Testis (tissue), 5 donors: ENCODE measurements at places on chromosomes 2 and 18. TPM values are rescaled to one million over a fixed set of nuclear protein-coding genes. Genes with fewer than 3 reads are reported as not detected.

The CHRNG gene
- polyA plus RNA-seq, result 0.26 TPM

GRCh38 chr2:6352247-6352646 lies 513.5 kb downstream of the CMPK2 start:
- H3K4me3 ChIP-seq, result no peak overlapping the region
- no peak overlapping the region for H3K27ac ChIP-seq
- DNase-seq, result no peak
- H3K27me3 ChIP-seq, result no peaks in the 10 kb centered on the region
- no peaks in the 10 kb centered on the region for H3K36me3 ChIP-seq

The ALK gene
- polyA plus RNA-seq, result 3.8 TPM

- no peaks in the 10 kb centered on the region for H3K27me3 ChIP-seq
- no peaks in the 10 kb centered on the region for H3K4me1 ChIP-seq
- DNase-seq, result no peak
- H3K4me3 ChIP-seq, result no peak overlapping the region
Observed at GRCh38 chr2:73822276-73822675, 6.5 kb upstream of the STAMBP start.

GRCh38 chr2:10773821-10774341 lies 38.7 kb downstream of the PDIA6 start:
- no peak overlapping the region for H3K4me3 ChIP-seq
- DNase-seq, result no peak
- no peaks in the 10 kb centered on the region for H3K27me3 ChIP-seq

The NFE2L2 gene
- 72.7 TPM for polyA plus RNA-seq

- DNase-seq, result no peak
- peak overlapping the region; percentile 82 for H3K27ac ChIP-seq
- no peaks in the 10 kb centered on the region for H3K36me3 ChIP-seq
- no peak overlapping the region for H3K4me3 ChIP-seq
- H3K4me1 ChIP-seq, result peaks cover 26% of the 10 kb centered on the region
- no peaks in the 10 kb centered on the region for H3K27me3 ChIP-seq
Observed at GRCh38 chr18:76429262-76430126, 65.5 kb downstream of the ZNF516 start.

GRCh38 chr2:23550553-23550952 lies 165.6 kb downstream of the KLHL29 start:
- H3K27me3 ChIP-seq, result no peaks in the 10 kb centered on the region
- peaks cover 25% of the 10 kb centered on the region for H3K4me1 ChIP-seq
- no peaks in the 10 kb centered on the region for H3K36me3 ChIP-seq
- no peak overlapping the region for H3K27ac ChIP-seq

The OTOF gene
- polyA plus RNA-seq, result 1.6 TPM

The ST8SIA3 gene
- polyA plus RNA-seq, result 2.5 TPM

DNA sequence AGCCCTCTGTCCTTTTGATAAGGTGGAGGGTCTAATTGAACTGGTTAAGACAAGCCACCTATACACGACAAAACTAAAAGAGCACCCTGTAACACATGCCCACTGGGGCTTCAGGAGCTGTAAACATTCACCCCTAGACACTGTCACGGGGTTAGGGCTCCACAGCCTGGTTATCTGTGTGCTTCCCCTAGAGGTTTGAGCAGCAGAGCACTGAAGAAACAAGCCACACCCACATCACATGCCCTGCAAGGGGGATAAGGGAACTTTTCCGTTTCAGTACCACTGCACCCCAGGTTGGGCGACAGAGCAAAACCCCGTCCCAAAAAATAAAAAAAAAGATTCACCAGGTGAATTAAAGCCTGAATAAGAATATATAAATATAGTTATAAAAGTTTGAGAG lies 913.7 kb upstream of the ACVR2A start:
- H3K4me3 ChIP-seq, result no peak overlapping the region
- no peak for DNase-seq
- no peaks in the 10 kb centered on the region for H3K4me1 ChIP-seq
- no peaks in the 10 kb centered on the region for H3K27me3 ChIP-seq

DNA sequence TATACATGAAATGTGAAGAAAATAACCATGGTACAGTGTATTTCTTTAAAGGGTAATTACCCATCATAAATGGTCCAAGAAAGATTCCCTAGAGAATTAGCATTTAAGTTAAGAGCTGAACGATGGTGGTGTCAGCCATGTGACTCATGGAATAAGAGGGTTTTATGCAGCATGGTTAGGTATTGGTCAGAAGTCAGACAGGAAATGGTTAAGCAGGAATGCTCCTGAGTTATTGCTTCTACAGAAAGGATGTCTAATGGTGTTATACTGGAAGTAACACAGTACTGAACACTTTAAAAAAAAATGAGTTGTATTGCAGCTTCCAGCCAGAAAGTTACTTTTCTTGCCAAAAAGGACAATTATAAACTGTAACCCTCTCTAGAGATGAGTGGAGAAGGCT lies 72.7 kb upstream of the UBE2E3 start:
- H3K27me3 ChIP-seq, result no peaks in the 10 kb centered on the region
- no peak overlapping the region for H3K27ac ChIP-seq

The EFR3B gene
- 3.0 TPM for polyA plus RNA-seq

GRCh38 chr18:58861861-58862301 lies 2.8 kb upstream of the ZNF532 start:
- H3K4me3 ChIP-seq, result no peak overlapping the region
- H3K27me3 ChIP-seq, result no peaks in the 10 kb centered on the region
- H3K36me3 ChIP-seq, result no peaks in the 10 kb centered on the region
- DNase-seq, result no peak
- peak overlapping the region; percentile 98 for H3K27ac ChIP-seq

DNA sequence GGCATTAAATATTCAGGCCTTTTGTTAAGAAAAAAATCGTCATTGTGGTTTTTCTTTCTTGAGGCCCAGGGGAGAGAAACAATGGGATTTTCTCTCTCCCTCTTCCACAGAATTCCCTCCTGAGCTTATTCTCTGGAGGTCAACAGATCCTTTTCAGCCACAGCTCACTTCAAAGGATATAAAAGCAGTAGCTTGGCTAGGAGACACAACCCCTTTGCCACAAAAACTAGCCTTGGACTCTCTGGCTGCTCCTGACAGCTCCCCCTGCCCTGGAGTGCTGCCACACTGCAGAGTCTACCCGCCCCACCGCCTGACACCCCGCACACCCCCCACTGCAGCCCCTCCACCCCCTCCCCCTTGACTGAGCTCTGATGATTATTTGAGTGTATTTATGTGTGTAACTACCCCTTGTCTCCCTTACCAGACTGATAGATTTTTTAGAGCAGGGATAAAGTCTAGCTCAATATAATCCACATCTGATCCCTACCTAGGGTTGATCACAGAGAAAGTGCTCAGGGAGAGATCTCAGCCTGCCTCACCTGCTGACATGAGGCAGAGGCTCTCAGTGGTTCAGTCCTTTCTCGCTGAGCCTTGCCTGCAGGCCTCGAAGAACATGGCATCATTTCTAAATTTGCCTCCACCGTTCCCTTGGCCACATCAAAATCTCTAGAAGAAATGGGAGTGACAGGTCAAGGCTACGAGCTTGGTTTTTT lies 132.2 kb upstream of the SP5 start:
- H3K36me3 ChIP-seq, result no peaks in the 10 kb centered on the region
- no peak overlapping the region for H3K4me3 ChIP-seq
- H3K4me1 ChIP-seq, result no peaks in the 10 kb centered on the region
- DNase-seq, result no peak
- no peaks in the 10 kb centered on the region for H3K27me3 ChIP-seq
- H3K27ac ChIP-seq, result no peak overlapping the region

GRCh38 chr18:76801567-76802505 lies 20.5 kb upstream of the ZNF236 start:
- H3K27me3 ChIP-seq, result no peaks in the 10 kb centered on the region
- no peak overlapping the region for H3K27ac ChIP-seq
- peaks cover 9% of the 10 kb centered on the region for H3K4me1 ChIP-seq
- peak; percentile 77 for DNase-seq
- H3K36me3 ChIP-seq, result no peaks in the 10 kb centered on the region
- H3K4me3 ChIP-seq, result peak overlapping the region; percentile 55

GRCh38 chr2:70340075-70340474 lies 38.2 kb upstream of the FAM136A start:
- H3K36me3 ChIP-seq, result no peaks in the 10 kb centered on the region
- H3K27ac ChIP-seq, result no peak overlapping the region
- no peak for DNase-seq

DNA sequence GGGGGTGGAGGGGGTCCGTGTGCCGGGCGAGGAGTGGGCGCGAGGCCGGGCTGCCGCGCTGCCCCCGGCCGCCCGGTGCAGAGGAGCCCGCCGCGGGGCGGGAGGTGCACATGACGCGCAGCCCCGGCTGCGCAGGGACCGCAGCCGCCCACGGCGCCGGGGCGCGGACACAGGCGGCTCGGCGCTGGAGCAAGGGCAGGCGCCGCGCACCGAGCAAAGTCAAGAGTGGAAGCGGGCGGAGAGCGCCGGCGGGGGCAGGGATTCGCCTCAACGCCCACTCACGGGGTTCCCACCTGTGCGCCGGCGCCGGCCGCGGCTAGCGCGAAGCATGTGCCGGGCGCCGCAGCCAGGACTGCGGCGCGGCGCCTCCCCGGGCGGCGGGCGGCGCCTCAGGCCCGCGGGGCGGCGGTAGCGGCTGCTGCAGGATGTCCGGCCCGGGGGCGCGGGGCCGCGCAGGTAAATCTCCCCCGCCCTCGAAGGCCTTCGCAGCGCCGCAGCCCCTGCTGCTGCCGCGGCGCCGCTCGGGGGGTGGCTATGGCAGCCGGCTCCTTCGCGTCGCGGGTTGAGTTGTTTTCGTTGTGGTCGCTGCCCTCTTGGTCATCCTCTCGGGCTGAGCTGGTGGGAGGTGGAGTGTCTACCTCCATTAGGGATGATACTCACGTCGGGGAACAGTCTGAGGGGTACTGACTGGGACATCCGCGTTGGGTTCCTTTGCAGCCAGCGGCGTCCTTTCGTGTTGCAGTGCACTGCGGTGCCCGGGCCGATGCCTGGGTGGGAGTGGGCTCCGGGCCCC lies 216.3 kb upstream of the DTNA start:
- peak overlapping the region; percentile 75 for H3K4me3 ChIP-seq
- no peaks in the 10 kb centered on the region for H3K27me3 ChIP-seq
- peak overlapping the region; percentile 79 for H3K27ac ChIP-seq
- H3K4me1 ChIP-seq, result no peaks in the 10 kb centered on the region

DNA sequence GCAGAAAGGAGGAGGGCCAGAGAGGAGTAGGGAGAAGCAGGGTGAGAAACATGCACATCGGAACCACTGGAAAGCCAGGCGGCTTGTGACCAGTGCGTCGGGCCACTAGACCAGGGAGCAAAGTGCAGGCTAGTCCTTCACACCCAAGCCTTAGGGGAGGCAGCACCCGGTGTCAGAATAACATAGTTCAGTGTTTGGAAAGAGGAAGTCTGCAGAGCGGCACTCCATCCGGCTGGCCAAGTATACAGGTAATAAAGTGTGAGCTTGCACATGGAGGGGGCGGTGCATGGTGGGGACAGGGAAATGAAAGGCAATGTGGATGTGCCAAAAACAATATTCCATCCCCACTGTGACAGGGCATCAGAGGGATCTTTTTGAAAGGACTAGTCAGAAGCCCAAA lies 69.7 kb downstream of the ZNF521 start:
- no peak overlapping the region for H3K4me3 ChIP-seq
- H3K36me3 ChIP-seq, result no peaks in the 10 kb centered on the region
- H3K4me1 ChIP-seq, result no peaks in the 10 kb centered on the region
- no peaks in the 10 kb centered on the region for H3K27me3 ChIP-seq

- no peaks in the 10 kb centered on the region for H3K4me1 ChIP-seq
- DNase-seq, result peak; percentile 85
- H3K27ac ChIP-seq, result no peak overlapping the region
- no peaks in the 10 kb centered on the region for H3K36me3 ChIP-seq
- no peak overlapping the region for H3K4me3 ChIP-seq
Observed at GRCh38 chr2:29309090-29310029, 194.1 kb downstream of the CLIP4 start.

The ZSWIM2 gene
- polyA plus RNA-seq, result 11.2 TPM

- no peak for DNase-seq
- no peak overlapping the region for H3K4me3 ChIP-seq
- H3K4me1 ChIP-seq, result peaks cover 34% of the 10 kb centered on the region
- no peaks in the 10 kb centered on the region for H3K27me3 ChIP-seq
- H3K36me3 ChIP-seq, result no peaks in the 10 kb centered on the region
Observed at GRCh38 chr2:119682578-119682977, 3.6 kb downstream of the TMEM177 start.

- H3K27ac ChIP-seq, result no peak overlapping the region
- H3K27me3 ChIP-seq, result no peaks in the 10 kb centered on the region
- no peak for DNase-seq
- H3K36me3 ChIP-seq, result no peaks in the 10 kb centered on the region
- no peak overlapping the region for H3K4me3 ChIP-seq
Observed at GRCh38 chr2:57160976-57161375, 885.6 kb upstream of the VRK2 start.

The SPP2 gene
- not detected for polyA plus RNA-seq

The DNAJC27 gene
- polyA plus RNA-seq, result 59.7 TPM

- DNase-seq, result no peak
- H3K36me3 ChIP-seq, result no peaks in the 10 kb centered on the region
- no peaks in the 10 kb centered on the region for H3K27me3 ChIP-seq
- no peak overlapping the region for H3K27ac ChIP-seq
Observed at GRCh38 chr18:54090856-54091255, 133.6 kb downstream of the MBD2 start.

- H3K4me3 ChIP-seq, result no peak overlapping the region
- no peak overlapping the region for H3K27ac ChIP-seq
- H3K27me3 ChIP-seq, result no peaks in the 10 kb centered on the region
- no peaks in the 10 kb centered on the region for H3K4me1 ChIP-seq
- H3K36me3 ChIP-seq, result no peaks in the 10 kb centered on the region
Observed at GRCh38 chr2:220504938-220505503, 877.6 kb downstream of the SLC4A3 start.

DNA sequence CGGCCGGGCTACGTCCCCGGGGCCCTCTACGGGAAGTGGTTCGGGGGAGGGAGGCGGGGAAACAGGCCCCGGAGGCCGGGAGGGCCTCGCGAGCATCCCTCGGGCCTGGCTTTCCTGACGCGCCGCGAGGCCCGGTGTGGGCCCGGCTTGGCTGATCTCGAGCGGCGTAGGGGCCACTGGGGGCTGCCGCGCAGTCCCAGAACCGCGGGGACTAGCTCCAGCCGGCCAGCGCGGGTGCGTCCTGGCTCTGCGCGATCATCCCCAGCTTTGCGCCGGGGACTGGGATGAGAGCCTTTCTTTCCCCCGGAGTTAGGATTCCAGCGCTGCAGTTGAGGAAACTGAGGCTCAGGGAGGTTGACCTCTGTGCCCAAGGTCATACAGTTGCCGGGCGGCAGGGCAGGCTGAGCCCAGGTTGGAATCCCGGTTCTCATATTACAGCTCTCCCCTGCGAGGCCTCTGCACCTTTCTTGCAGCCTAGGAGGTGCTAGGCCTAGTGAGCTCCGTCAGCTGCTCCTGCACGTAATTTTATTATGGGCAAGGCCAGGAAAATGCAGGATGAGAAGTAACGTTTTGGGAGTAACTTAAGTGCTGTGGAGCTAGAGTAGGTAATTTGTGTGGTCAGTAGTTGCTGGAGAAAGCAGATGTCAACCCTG lies 501 bp downstream of the LPIN1 start:
- no peaks in the 10 kb centered on the region for H3K36me3 ChIP-seq
- peaks cover 31% of the 10 kb centered on the region for H3K4me1 ChIP-seq
- no peaks in the 10 kb centered on the region for H3K27me3 ChIP-seq
- peak overlapping the region; percentile 77 for H3K4me3 ChIP-seq
- H3K27ac ChIP-seq, result peak overlapping the region; percentile 83
